ENCODE measurements at places on chromosomes 3 and 15.

DNA sequence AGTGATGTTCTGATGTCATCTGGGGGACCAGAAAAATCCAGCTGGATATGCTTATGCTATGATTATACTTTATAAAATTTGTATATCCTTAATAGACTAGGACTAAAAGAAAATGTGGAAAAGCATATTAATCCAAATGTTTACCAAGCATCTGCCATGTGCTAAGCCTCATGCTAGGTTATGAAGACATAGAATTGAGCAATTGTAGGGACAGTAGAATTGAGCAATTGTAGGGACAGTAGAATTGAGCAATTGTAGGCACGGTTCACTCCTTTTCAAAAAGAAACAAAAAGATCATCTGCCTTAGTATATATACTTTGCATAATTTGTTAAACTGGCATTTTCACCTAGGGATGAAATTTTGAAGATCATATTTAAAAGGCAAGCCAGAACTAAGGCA is 18.3 kb downstream of the ABHD5 start:
- no peak for DNase-seq

- no peak for DNase-seq
These were observed 42.5 kb downstream of the IL16 start for GRCh38 chr15:81239190-81239589.

DNA sequence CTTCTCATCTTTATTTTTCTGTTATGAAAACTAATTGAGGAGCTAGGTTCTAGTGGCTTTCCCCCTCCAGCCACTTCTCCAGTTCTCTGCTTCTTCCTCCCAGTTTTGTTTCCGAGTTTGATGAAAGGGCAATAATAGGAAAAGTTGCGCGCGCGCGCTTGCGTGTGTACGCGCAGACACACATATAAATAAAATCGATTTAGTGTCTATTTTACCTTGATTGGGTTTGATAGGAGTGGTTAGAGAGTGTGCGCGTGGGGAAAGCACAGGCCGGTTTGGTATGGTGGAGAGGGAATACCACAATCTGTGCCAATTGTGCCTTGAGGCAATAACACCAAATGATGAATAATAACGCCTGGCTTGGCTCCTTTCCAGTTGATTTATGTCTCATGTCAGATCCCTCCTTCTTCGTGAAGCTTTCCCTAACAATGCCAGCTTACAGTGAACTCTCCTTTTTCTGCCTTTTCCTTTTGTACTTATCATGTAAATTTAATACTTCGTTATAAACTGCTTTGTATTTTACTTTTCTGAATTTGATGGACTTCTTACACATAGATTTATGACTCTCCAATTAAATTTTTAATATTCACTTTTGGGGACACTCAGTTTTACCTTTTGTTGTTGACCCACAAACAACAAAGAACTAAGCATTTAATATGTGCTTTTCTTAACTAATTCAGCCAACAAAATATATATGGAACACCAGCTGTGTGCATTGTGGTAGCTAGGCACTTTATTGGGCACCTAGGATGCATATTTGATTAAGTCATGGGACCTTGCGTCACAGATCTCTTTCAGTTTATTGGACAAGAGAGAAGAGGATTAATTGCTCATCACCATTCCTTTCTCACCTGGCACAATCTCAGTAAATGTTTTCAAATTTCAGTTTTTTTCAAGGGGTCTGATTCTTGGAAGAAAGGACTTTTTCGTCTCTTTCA is 1.7 kb downstream of the TIPARP start:
- DNase-seq = no peak

GRCh38 chr15:44813231-44813630 is 76.9 kb downstream of the TRIM69 start:
- DNase-seq = no peak

GRCh38 chr3:105555206-105555605 is 188.5 kb downstream of the ALCAM start:
- no peak for DNase-seq

Data from stimulated activated CD8-positive, alpha-beta memory T cell treated with anti-CD3 and anti-CD28 coated beads, Interleukin-2, amount 100 ng/mL, for 1 hour (primary cell).